ENCODE measurements at places on chromosomes 16 and 17.

GRCh38 chr17:2718150-2718938 lies 6.8 kb upstream of the CLUH start:
- no peak for DNase-seq

GRCh38 chr16:84081446-84081989 lies 35.2 kb downstream of the MBTPS1 start:
- DNase-seq, result no peak

- DNase-seq, result no peak
Measured at GRCh38 chr17:19386974-19387920, at the start of gene MFAP4. Gene MFAP4 (minus strand): TSS chr17:19387190. CDS start chr17:19387155, 35 bp downstream.

DNA sequence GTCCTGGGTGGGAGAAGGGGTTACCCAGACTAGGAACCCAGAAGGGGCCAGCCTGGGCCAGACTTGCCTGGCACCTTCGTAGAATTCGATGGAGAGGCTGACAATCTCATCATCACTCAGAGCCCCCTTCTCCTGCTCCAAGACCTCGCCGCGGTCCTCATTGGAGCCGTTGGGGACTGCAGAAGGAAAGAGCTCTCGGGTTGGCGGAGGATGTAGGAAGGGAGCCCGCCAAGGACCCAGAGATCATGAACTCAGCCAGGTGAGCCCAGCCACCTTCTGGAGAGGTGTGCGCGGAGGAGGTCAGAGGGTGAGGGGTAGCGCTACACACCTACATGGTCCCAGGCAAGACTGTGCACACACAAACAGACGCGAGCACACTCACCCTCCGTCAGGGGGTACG lies 8.5 kb downstream of the CISD3 start:
- no peak for DNase-seq

- no peak for DNase-seq
Measured at GRCh38 chr17:65079489-65079900, 23.0 kb upstream of the GNA13 start.

- DNase-seq, result peak; percentile 61
Measured at GRCh38 chr16:79599837-79600637, 500 bp downstream of the MAF start.

DNA sequence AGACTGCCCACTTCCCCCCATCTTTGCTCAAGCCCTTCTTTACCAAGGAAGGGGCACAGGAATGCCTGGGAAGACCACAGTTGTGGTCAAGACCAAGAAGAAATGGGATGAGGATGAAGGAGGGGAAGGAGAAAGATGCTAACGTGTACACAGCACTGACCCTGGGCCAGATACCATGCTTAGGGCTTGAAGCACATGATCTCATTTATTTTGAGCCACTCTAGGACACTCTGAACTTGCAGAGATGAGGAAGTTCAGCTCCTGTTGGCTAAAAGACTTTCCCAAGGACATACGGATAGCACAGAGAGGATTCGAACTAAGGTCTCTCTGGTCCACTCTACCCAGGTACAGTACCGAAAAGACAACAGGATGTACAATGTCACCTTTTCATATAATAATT lies 42.6 kb downstream of the PIK3R5 start:
- no peak for DNase-seq

DNA sequence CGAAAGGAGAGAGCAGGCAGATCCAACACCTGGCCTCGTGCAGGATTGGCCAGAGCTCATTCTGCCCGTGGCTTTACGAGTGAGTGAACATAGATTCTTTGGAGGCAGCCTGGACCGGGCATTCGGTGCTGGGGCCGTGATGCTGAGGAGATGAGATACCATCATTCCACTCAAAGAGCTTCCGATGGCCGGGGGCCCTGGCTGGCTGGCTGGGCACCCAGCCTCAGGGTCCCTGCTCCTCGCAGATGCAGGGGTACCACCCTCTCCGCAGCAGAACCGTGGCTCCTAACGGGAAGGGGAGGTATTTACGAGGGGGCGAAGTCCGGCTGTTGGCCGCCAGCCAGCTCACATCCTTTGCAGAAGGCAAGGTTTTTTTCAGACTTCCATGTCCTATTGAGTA lies 66.1 kb upstream of the FOXF1 start:
- DNase-seq, result no peak

DNA sequence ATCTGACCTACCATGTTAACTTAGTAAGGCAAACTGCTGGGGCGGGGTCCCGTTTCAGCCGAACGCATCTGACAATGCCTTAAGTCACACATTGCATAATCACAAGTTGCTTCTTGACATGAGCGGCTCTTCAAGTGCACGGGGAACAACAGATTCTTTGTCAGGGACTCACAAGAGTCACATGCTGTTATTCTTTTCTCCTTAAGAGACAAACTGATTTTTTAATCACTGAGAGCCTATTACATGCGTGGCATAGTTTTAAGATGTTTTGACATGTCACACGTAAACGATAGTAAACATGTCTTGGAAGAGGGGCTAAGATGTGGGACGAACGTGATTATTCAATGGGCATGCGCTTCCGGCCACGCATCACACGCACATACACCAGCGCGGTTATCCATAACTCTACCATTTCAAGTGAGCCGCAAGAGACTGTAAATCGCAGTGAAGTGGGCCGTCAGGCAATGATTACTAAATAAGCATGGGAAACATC lies 63.4 kb downstream of the ADCY9 start:
- DNase-seq, result no peak

GRCh38 chr16:89476811-89477261 lies 13.5 kb downstream of the ANKRD11 start:
- no peak for DNase-seq

DNA sequence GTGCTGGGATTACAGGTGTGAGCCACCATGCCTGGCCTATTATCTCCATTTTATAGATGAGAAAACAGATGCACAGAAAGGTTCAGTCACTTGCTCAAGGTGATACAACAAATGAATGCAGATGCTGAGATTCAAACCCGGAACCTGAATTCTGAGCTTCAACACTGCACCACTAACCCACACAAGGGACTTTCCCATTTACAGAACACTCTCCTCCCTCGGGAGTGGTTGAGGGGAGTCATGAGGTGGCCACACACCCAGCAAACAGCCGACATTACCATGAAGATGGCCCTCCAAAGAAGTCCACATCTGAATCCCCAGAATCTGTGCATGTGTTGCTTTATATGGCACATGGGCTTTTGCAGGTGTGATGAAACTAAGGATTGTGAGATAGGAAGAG lies 9.1 kb downstream of the BCL7C start:
- no peak for DNase-seq

GRCh38 chr17:79983456-79983855 lies 52.2 kb downstream of the TBC1D16 start:
- no peak for DNase-seq

DNA sequence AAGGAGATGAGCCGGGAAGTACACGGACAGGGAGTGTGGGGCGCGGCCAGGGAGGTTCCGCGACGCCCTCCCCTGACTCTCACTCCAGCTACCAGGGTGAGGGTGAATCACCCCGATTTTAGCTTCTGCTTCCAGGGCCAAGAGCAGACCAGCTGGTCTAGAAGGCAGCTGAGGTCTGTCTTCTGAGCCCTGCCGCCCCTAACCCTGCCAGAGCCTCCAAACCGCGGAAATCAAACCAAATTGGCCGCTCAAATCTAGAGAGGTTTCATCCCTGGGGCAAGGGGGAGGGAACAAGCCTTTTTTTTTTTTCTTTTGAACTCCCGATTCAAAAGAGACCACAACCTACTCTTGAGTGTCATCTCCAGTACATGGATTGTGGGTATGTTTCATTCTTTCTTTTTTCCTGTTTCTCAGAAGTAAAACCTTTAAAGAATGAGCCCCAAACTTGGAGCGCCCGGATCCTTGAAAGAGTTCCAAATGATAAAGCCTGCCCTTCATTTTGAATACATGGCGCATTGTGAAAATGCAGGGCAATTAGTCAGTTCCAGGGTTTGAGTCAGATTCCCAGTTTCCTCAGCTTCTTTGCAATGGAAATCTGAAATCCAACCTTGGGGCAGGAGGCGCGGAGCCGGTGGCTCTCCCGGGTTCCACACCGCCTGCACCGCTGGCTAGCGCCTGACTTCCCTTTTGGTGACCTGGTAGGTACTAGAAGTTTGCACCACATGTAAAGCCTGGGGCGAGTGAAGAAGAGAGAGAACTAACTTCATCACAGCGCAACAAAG lies 16.5 kb upstream of the ZFHX3 start:
- no peak for DNase-seq

GRCh38 chr16:1773703-1774447 lies 941 bp upstream of the MRPS34 start:
- peak; percentile 51 for DNase-seq

DNA sequence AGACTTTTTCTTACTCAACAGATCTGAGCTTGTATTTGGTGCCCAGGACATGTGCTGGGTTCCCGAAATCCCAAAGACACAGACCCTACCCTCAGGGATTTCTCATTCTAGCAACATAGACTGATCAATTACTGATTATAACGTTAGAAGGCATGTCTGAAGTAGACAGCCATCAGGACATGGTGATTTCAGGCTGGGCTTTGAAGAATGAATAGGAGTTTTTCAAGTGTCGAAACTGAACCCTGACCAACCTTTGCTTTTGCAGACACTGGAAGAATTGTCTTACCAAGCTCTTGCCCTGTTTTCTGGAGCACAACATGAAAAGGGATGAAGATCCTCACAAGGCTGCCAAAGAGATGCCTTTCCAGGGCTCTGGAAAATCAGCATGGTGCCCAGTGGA lies 40.0 kb upstream of the IL21R start:
- no peak for DNase-seq

GRCh38 chr17:57084361-57084801 lies 665 bp upstream of the AKAP1 start:
- DNase-seq, result no peak

- DNase-seq, result no peak
Measured at GRCh38 chr17:45170280-45170930, 8.7 kb downstream of the HEXIM2 start.

GRCh38 chr16:52539191-52539590 lies 7.8 kb downstream of the TOX3 start:
- DNase-seq, result no peak

- no peak for DNase-seq
Measured at GRCh38 chr17:69466905-69467667, 52.6 kb downstream of the MAP2K6 start.

DNA sequence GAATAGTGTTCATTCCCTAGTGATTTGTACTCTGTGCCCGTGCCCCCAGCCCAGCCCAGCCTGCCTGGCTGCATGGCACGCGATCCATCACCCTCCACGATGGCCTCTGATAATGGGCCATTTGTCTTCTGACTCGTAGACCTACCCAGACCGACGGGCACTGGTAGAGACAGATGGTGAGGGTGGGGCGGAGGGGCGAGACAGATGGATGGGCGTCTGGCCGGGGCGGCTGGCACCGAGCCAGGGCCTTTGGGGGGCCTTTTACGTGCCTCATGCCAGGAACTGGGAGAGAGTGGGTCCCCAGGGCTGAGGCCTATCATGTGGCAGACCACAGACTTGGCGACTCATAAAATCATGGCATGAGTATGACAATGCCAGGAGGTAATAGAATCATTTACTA lies 25.4 kb downstream of the CRHR1 start:
- DNase-seq, result no peak

- DNase-seq, result no peak
Measured at GRCh38 chr16:6195966-6196365, 1098.4 kb upstream of the EEF2KMT start.

GRCh38 chr16:5323284-5324141 lies 225.9 kb upstream of the EEF2KMT start:
- no peak for DNase-seq

- DNase-seq, result no peak
Measured at GRCh38 chr17:9519583-9520272, 55.9 kb downstream of the STX8 start.

DNA sequence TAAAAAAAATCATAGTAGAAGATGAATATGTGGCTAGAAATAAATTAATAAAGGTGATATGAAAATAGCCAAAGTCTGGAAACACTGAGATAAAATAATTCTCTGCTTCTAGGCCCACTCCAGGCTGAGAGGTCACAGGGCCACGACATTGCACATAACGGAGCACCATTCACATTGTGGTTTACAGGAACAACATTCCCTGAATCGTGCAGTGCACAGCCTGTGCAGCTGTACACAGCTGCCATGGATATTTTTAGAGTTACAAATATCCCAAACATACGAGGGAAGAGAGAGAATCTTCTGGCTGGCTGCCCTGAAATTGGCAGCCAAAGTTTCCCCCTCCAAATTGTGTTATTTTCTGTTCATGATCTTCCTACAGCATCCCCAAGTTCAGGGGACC lies 68.8 kb downstream of the GSG1L start:
- DNase-seq, result no peak

GRCh38 chr17:82327757-82328140 lies 5.8 kb downstream of the SECTM1 start:
- no peak for DNase-seq

- no peak for DNase-seq
Measured at GRCh38 chr17:82810644-82811430, 29.0 kb downstream of the ZNF750 start.

DNA sequence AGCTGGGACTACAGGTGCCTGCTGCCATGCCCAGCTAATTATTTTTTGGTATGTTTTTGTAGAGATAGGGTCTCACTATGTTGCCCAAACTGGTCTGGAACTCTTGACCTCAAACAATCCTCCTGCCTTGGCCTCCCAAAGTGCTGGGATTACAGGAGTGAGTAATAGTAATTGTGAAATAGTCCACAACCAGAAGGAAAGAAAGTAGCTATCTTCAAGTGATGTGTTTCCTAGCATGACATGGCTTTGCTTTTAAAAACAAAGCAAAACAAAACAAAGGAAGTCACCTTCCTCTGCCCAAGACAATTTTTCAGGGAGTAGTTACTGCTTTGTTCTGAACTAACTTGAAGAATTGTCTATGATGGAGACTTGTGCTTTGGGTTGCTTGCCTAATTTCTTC lies 27.0 kb downstream of the ATP6V0A1 start:
- no peak for DNase-seq

DNA sequence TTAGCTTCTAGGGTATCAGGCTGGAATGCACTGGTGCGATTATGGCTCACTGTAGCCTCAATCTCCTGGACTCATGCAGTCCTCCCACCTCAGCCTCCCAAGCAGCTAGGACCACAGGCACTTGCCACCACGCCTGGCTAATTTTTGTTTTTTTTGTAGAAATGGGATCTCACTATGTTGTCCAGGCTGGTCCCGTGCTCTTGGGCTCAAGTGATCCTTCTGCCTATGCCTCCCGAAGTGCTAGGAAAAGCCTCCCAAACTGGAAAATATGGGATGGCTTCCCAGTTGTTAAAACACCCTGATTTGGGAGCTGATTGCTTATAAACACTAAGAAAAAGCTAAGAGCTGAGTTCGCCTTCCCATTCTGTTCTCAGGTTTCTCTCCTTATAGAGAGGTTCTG lies 6.6 kb upstream of the ZNF263 start:
- no peak for DNase-seq

- DNase-seq, result no peak
Measured at GRCh38 chr16:68231384-68232136, 4.4 kb downstream of the ESRP2 start.

DNA sequence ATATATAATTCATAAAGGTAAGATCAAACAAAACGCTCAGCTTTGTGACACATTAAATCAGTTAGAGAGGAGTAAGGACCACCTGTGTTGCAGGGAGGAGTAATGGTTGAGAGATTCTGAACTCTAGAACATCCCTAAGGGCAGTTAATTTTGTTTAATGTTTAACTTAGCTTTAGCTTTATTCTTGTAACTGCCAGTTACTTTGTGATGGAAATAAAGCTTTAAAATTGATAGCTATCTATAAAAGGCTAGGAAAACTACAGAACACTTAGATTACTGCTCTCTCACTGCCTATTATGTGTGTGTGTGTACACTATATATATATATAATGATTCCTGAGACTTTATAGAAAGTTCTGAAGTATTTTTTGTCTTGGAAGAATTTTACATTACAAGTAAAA lies 37.8 kb downstream of the PTRH2 start:
- DNase-seq, result no peak
